Fibroblast of skin of left quadriceps (primary cell): ENCODE measurements at places on chromosomes 7 and 10.

- no peak for DNase-seq
Measured at GRCh38 chr7:18467011-18467410, 28.5 kb upstream of the HDAC9 start.

DNA sequence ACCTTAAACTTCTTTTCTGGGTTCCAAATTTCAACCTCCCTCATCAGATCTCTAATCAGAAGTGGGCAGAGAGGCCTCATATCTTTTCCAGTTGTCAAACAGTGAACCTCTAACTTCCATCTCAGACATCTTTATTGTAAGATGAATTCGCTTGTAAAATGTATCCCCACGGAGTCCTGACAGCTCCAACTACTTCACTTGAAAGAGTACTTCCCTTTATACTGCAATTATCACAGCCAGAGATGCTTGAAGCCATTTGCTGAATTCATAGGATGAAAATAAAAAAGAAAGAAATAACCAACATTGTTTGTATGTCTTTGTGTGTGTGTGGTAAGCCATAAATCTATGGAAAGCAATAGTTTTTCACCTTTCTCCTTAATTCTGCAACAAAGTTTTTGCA lies 175.2 kb downstream of the GRM3 start:
- no peak for DNase-seq

- no peak for DNase-seq
Measured at GRCh38 chr10:132113206-132113605, 47.5 kb downstream of the JAKMIP3 start.

DNA sequence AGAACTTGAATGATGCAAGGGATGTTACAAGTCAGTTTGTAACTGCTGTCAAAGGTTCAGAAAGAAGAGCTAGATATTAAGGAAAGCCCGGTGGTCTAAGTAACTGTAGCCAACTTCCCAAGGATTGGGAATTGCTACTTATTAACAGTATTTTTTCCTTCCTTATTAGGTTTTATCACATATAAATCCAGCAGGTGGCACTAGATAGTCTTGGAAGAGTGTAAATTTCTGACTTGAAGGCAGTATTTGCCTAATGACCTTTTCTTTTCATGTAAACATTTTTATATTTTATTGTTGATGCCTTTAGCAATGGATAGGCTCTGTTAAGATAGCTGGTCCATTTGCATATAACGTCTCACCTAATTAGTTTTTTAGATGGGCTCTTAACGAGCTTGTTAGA lies 51.2 kb downstream of the ANLN start:
- no peak for DNase-seq

DNA sequence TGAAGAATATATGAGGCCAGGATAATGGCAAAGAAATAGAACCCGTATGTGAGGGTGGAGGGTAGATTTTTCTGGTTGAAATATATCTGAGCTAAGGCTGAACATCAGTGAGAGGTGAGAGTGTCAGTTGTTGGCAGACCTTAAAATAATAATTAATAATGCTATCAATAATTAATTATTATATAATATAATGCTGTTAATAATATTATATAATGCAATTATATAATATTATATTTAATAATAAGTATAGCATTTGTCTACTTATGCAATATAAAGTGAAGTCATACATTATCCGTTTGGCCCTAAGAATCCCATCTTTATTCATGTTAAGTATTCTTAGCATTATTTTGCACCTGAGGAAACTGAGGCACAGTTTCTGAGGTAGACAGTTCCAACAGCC lies 269.9 kb upstream of the FZD8 start:
- no peak for DNase-seq

DNA sequence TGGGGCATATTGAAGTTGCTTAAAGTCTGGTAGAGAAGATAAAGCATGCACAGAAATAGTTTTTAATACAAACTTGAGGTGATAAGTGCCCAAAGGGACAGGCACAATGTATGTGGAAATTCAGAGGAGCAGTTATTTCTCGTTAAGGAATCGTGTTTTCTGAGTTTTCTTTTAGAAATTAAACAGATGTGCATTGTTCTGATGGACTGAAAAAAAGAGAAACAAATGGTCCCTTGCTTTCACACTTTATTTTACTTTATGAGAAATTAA lies 45.6 kb downstream of the CNNM2 start:
- DNase-seq, result no peak

- DNase-seq, result no peak
Measured at GRCh38 chr7:100568176-100568895, 5.4 kb downstream of the SAP25 start.

GRCh38 chr10:15202639-15203038 lies 34.1 kb upstream of the NMT2 start:
- no peak for DNase-seq

DNA sequence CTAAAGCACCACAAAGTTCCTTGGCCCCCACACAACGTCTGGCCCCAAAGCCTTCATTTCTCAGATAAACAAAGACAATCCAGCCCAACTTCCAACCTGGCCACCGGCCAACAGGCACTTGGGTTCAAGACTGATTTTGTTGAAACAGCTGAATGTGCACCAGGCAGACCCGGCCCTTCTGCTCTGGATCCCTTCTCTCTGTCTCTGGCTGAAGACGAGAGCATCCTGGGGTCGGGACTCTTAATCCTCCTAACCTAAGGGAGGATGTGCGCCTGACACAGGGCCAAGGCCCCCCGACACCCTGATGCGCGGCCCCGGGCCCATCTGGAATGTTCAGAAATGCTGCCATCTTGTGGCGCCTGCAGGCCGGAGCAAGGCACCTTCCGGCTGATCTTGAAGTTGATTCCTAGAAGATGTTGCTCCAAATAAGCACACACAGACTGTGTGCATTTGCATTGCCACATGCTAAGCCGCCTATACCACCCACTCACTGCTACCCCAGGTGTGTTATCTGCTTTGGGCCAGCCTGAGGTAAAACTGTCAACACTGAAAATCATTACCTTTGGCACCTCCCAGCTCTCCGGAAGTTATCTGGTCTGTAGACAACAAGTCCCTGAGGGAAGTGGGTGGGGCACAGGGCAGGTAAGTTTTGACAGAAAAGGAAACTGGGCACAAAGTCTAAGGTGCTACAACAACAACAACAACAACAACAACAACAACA lies 98.4 kb upstream of the HABP2 start:
- no peak for DNase-seq

DNA sequence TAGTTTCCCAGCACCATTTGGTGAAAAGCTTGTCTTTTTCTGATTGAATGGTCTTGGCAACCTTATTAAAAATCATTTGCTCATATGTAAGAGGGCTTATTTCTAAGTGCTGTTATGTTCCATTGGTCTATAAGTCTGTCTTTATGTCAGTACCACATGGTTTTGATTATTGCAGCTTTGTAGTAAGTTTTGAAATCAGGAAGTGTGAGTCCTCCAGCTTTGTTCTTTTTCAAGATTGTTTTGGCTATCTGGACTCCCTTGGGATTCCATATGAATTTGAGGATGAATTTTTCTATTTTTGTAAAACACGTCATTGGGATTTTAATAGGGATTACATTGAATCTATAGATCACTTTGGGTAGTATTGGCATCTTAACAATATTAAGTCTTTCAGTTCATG lies 5.4 kb downstream of the KIF11 start:
- DNase-seq, result peak; percentile 35

DNA sequence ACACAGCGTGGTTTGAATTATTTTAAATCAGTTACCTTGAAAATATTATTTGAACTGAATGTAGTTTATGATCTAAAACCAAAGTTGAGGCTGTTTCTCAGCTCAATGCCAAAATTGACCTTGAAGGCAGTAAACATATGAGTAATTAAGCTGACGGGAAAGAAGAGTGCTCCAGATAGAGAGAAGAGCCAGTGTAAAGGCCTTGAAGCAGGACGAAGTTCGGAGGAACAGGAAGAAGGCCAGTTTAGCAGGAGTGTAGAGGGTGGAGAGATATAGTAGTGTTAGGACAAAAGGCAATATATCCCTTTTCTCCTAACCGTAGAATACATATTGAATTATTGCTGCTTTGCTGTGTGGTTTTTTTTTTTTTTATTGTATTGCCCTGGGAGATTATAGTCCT lies 63.2 kb downstream of the CYP51A1 start:
- no peak for DNase-seq

DNA sequence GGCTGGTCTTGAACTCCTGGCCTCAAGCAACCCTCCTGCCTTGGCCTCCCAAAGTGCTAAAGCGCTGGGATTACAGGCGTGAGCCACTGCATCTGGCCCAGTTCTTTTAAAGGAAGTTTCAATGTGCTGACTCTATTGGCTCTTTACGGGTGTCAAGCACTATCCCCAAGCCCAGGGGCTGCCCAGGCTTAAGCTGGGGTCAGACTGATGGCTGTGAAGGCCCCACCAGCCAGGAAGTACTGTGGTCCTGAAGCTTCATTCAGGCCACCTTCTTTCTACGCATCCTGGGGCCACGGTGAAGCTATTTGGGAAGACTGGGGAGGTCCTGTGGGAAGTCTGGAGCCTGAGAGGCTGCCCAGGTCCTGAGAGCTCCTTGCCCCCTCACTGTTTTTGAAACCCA lies 8.0 kb downstream of the GPR15LG start:
- no peak for DNase-seq

DNA sequence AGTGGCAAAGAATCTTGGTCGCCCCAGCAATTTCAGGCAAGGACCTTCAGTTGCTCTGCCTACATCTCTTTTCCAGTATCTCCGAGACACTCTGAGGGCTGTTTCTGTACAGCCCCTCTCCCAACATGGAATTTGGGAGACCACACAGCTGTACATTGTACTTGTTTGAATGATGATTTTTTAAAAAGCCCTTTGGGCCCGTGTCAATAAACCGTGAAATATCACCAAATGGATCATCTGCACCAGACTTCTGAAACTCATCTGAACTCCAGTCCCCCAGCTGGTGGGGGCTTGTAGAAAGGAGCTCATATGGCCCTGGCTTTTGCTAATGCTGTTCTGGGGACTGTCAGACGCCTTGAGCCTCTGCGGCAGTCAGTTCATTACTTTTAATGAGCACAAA lies 374.9 kb downstream of the BBS9 start:
- no peak for DNase-seq

DNA sequence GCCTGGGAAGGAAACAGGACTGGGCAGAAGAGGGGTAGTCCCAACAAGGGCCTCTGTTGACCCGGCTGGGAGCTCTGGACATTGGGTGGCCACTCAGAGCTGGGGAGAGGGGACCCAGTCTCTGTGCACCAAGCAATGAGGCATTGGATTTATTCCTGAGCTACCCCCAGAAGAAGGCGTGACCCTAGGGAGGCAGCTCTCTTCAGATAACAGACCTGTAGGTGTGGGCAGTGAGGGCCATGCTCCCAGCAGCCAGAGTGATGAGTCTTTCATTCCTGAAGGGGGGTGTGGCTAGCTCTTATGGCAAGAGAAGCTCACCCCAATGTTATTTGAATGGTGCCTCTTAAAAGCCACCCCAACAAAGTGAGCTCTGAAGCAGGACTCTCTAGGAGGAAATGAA lies 20.4 kb downstream of the TEX36 start:
- DNase-seq, result no peak

DNA sequence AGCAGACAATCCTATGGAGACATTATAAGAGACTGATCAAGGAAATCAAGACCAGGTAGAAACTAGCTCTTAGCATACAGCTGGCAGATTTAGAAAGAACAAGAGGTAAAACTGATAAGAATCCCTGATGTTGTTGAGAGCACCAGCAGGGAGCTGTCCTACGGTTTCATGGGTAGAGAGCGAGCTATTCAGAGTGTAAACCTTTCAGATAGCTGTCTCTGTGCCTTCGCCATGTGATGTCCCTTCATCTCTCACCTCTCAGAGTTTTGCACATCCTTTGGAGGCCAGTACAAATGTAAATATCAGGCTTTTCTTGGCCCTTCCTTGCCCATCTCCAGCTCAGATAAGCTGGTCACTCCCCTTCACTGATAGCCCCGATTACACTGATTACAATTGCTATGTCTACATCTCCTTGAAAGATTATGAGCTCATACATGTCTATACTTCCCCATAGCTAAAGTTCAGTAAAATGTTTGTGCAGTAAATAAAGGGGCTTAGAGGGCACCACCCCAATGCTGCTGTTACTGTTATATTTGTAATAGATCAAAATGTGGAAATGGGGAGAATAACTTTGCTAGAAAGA lies 21.9 kb downstream of the THSD7A start:
- no peak for DNase-seq

- DNase-seq, result no peak
Measured at GRCh38 chr10:24884316-24884715, 68.1 kb downstream of the PRTFDC1 start.

- DNase-seq, result no peak
Measured at GRCh38 chr10:100683545-100684300, 61.7 kb upstream of the PAX2 start.

- no peak for DNase-seq
Measured at GRCh38 chr7:122746948-122747347, 44.2 kb upstream of the RNF148 start.

- no peak for DNase-seq
Measured at GRCh38 chr10:71031603-71032002, 143.2 kb upstream of the PCBD1 start.

DNA sequence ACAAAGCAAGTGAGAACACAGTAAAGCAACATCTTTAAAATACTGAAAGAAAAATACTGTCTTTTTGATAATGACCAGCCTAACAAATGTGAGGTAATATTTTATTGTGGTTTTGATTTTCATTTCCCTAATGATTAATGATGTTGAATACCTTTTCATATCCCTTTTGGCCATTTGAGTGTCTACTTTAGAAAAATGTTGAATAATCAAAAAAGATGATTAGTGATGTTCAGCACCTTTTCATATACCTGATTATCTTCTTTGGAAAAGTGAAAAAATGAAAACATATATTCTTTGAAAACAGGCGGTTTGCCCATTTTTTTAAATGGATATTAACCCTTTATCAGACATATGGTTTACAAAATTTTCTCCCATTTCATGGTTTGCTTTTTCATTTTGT lies 32.2 kb upstream of the EPHB6 start:
- no peak for DNase-seq

DNA sequence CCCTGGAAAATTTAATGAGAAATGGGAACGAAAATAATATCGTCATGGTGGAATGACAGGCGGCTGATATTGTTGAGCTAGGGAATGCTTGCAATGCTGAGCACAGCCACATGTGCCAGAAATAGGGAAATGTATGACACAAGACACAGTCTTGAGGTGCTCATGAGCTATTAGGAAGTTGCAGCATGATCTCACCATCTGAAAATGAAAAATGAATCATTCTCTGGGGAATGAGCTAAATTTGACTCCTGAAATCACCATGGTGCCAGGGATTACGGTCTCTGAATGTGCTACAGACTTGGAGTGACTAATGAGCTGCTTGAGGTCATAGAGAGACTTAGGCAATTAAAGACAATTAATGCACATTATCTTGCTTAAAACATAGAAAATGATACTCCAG lies 845.0 kb downstream of the CNTNAP2 start:
- DNase-seq, result peak; percentile 89

DNA sequence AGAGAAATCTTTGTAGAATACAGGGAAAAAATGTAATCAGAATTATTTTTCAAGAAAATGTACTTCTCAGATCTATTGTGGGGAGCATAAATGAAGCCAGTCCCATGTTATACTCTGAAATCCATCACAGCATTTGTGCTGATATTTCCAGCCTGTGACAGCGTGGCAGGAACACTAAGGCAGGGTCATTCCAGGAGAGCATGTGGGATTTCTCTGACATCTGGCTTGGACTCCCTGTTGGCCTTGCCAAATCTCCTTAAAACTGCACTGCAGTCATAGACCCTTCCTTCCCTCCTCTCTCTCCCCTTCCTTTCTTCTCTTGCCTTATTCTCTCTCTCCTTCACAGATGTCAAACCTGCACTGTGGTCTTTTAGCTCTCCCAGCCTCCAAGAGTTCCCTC lies 6.5 kb upstream of the TSPAN13 start:
- DNase-seq, result no peak
